ENCODE measurements at places on chromosomes 11 and 22.
A peak's percentile ranks its signal among the peaks of the same experiment; 100 is the strongest.

GRCh38 chr22:31229402-31230079 is 17.4 kb downstream of the LIMK2 start:
- no peak for DNase-seq

DNA sequence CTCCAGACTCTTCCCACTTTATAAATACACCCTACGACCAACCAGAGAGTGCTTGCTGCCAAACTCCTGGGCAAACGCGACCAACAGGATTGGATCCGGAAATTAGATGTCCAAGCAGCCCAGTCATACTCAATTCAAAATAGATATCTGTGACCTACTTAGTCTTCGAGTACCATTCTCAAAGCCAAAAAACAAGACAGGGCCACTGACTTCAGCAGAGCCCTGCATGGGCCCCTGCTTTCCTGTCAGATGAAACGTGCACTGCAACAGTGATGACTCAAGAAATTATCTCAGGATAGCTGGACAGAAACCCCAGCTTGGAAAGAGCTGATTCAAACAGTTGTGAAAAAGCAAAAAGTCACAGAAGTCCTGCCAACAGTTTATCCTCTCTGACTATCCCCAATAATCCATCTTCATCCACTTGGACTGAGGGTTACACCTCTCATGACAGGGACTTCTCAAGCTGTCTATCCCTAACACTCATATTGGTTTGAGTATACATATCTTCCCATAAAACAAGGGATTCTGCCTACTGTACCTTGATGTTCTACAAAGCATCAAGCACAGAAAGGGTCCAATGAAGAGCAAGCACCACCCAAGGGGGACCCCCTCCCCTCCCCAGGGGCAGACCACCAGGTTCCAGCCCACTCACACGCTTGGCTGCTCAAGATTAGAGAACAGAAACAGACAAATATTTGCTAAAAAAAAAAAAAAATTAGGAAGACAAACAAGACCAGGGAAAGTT is 17.4 kb downstream of the SMCO4 start:
- no peak for DNase-seq

DNA sequence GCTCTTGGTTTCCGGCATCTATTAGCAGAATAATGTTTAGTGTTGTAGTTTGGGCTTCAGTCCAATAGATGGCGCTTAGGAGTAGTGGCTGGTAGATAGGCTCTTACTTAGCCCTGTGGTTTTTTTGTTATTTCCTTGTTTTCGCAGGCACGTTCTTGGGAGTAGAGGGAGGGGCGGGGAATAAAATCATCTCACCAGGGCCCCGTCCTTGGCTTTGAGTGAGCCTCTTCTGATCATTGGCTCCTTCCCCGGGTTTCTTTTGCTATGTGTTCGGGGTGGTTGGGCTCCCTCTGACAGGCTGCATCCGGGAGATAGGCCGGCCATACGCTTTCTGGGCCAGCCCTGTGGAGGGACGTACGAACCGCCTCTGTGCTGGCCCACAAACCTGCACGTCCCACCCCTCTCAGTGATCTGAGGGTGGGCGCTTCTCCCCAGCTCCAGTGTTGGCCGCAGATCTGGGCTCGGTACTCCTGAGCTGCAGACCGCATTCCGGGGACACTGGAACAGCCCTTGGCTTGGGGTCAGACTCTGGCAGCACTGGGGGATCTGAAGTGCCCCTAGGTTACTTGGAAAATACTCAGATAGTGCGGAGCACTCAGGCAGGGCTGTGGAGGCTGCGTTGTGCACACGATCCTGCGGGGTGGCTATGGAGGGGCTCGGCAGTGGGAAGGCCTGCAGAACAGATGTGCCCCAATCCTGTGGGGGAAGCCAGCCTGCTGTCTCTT is 217.0 kb downstream of the DYNC2H1 start:
- DNase-seq, result no peak

DNA sequence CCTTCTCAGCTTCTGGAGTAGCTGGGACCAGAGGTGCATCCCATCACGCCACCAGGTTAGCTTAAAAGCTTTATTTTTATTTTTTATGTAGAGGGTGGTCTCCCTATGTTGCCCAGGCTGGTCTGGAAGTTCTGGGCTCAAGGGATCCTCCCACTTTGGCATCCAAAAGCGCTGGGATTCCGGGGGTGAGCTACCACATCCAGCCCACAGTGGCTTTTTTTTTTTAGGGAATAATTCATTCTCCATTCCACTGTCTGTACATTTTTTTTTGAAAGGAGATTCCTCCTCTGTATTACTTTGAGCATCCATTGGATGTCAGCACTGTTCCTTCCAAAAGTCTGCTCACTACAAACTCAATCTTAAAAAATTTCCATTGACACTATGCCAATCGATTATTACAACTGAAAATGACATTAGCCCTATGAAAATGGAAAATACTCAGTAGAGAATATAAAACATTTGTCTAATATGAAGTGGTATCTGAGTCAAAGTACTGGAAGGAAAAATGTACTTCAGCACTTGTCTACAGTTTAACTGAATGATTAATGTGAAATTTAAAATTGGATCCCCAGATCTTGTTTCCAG is 1.3 kb upstream of the LPXN start:
- no peak for DNase-seq

DNA sequence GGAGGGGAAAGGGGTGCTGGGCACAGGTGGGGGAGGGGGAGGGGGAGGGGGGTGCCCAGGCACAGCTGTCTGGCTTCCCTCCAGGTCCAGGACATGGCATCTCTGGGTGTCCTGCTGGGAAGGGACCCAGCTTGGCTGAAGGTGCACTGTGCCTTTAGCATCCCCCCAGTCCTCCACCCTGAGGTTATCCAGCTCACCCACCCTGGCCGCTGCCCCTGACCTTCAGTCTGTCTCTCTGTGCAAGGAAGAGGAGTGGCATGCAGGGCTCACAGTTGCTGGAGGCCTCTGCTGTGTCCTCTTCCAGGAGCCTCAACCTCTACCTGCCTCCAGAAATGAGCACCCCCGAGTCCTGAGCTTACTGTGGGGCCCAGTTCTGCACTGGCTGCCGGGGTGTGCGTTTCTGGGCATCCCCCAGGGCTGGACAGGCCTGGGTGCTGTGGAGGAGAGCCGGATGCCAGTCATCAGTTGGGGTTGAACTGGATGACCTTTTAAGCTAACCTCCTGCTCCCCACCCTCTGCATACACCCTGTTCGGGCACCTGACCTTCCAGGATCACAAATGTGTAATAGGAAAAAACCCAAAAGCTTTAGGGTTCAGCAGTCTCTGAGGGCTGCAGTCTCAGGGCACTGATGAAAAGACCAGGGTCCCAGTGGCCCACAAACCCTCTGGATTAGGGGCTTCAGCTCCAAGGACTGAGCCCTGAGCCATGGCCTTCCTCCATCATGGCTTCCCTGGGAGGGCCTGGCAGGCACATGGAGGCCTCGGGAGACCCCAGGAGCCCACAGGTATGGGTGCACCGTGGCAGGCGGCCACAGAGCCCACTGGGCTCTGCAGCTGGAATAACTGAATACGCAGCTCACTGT is 9.6 kb upstream of the CTSD start:
- DNase-seq, result no peak

DNA sequence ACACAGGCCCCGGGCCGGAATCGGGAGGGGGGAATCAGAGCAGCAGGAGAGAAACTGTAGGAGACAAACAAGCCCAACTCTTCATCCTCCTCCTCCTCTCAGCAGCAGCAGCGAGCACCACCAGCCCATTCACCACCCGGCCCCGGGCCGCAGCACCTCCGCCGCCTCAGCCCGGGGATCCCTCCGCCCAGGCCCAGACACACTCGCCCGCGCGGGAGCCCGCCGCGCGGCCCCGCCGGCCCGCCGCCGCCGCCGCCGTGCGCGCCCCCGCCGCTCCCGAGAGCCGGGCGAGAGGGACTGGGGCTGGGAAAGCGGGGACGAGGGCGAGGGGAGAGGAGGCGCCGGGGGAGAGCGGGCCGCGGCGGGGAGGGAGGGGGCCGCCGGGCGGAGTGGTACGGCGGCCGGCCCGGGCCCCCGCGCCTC is at the start of gene PHF21A:
Gene PHF21A, minus strand, starts transcription at position 154 of the 423 bp plus-strand sequence. CDS start 37,235 bp downstream, outside the sequence.
- DNase-seq, result peak; percentile 83

- DNase-seq, result no peak
Measured at GRCh38 chr11:118565051-118565450, 680 bp downstream of the IFT46 start.

GRCh38 chr11:133228471-133229329 is 303.6 kb downstream of the OPCML start:
- no peak for DNase-seq

- peak; percentile 86 for DNase-seq
Measured at GRCh38 chr11:64894070-64894811, 15.8 kb upstream of the EHD1 start.

GRCh38 chr11:133619973-133620372 is 87.7 kb upstream of the OPCML start:
- no peak for DNase-seq

DNA sequence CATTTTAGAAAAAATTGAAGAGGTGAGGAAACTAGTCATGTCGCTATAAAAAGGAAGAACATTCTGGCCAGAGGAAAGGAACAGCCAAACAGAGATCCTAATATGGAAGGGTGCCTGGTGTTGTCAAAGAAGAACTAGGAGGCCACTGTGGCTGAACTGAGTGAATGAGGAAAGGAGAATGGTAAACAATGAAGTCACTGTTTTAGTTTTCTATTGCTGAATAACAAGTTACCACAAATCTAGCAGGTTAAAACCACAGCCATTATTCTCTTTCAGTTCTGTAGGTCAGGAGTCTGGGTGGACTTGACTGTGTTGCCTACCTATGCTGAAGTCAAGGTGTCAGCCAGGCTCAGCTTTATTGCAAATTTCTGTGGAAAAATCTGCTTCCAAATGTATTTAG is 549.3 kb upstream of the CCDC90B start:
- no peak for DNase-seq

- no peak for DNase-seq
Measured at GRCh38 chr11:67558084-67558772, 25.4 kb upstream of the GSTP1 start.

DNA sequence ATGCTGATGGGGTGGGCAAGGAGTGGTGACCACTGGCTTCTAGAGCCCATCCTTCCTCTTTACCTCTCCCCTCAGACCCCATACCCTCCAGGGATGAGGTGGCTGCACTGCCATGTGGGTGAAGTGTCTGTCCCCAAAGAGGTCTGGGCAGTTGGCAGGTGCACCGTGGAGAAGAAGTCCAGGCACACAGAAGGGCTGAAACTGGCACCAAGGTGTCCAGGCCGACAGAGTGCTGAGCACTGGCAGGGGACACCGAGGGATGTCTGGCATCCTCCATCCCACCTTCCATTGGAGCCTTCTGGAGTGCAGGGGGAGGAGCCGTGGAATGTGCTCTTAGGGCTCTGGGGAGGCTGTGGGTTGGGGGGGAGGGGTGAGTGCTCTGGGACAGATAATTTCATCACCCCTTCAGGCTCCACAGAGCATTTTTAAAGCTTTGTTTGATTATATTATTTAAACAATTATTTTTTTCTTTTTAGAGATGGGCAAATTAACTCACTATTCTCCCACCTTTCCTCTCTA is 37.9 kb downstream of the PKNOX2 start:
- DNase-seq, result no peak

DNA sequence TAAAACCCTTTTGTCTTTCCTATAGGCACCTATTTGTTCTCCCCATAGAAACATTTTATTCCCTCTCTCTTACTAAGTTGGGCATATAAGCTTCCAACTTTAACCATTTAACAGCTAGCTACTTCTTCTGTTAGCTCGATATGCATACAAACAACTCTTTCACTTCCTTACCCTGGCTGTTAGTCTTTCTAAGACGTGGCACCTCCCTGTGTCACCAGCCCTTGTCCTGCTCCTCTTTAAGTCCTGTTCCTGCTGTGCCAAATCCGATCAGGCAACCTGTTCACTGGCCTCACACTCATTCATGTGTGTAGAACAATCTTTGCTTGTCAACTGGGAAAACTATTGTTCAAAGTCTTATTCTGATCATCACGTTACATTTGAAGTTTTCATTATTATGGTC is 1376.1 kb upstream of the TENM4 start:
- DNase-seq, result no peak

DNA sequence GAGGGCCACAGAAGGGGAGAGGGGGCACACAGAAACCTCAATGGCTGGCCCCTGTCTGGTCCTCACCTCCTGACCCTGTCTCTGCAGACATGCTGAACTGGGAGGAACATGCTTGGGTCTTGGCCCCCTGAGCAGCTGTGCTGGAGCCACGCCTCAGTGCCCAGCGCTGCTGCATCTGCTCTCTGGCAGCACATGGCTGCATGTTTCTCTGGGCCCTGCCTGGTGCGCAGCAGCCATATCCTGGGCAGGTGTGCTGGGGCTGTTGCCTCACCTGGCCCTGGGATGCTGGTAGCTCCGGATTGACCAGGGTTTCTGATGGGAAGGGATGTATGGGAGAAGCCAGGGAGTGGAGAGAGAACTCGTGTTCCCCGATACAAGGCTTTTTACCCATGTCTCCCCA is 248.0 kb downstream of the ST3GAL4 start:
- no peak for DNase-seq

DNA sequence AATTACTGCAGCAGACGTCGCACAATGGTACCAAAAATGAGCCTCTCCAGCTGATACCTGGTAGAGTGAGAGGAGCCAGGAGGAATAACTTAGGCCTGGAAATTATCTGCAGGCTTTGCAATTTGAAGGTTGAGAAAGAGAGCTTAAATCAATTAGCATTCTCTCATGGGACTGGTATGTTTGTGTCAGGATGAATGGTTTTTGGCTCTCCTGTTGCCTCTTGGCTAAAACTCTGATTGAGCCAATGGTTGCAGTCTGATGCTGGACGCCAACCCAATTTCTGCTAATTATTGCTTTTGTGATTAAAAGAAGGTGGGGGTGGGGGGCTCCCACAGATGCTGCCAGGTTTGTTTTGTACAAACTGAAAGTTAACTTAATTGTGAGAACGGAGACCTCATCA is 12.5 kb upstream of the NELL1 start:
- no peak for DNase-seq

- no peak for DNase-seq
Measured at GRCh38 chr22:48850658-48851287, 976.9 kb downstream of the BRD1 start.

DNA sequence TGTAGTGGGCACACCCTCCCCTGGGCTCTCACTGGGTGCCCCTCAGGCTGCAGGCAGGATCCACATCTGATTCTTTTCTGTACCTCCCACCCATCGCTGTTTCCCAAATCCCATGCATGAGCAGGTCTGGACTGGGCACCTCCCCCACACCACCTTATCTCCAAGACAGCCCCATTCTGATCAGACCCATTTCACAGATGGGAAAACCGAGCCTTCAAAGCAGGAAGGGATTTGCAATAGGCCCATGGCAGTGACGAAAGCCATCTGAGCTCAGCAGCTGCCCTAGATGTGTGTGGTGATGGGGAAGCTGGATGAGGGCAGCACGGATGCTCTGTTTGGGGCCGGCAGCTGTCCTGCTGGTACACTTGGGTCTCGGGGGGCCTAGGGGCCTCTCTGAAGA is 41.4 kb downstream of the WNT7B start:
- no peak for DNase-seq

Measured in T follicular helper cell (primary cell).